ENCODE measurements at places on chromosomes 1 and 21. TPM values are rescaled to one million over a fixed set of nuclear protein-coding genes. Genes with fewer than 3 reads are reported as not detected.

The OR2L5 gene
- not detected for total RNA-seq

DNA sequence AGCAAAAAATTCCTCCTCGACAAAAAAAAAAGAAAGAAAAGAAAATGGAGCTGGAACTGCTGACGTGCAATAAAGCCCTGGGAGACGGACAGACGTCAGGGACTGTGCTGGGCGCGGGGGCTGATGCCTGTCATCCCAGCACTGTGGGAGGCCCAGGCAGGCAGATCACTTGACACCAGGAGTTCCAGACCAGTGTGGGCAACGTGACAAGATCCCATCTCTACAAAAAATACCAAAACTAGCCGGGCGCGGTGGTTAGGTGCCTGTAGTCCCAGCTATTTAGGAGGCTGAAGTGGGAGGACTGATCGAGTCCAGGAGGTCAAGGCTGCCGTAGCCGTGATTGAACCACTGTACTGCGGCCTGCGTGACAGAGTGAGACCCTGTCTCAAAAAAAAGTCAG lies 3.6 kb upstream of the ANKRD65 start:
- DNase-seq, result no peak

The VPS13D gene
- total RNA-seq, result 98.5 TPM

The TNNT2 gene
- total RNA-seq, result 1.4 TPM

DNA sequence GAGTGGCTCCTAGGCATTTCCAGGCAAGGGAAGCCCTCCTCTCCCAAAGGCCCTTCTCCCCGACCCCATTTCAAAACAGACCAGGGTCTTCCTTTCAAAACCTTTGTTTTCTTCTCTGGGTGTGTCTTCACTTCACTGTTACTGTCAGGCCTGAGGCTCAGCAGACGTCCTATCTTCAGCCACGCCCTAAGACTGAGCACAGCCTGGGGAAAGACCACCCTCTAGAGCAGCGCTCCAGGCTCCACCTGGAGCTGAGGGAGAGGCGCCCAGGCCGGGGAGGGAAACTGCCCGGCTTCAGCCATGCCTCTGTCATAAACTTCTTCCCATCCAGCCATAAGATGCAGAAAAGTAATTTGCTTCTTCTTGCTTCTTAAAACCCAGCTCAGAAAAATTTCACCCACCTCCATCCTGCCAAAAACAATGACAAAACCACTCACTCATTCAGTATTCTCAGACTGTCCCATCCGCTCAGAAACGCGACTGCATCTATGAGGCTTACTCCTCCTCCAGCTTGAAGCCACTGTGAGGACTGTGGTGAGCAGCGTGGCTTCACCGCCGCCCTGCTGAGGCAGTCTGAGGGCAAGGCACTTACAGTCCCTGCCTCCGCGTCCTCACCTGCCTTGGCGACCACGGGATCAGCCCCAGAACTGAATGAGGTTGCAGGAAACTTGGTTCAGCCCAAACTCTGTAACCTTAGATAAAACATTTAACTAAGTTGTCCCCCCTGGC lies 36.1 kb downstream of the VN1R5 start:
- DNase-seq, result no peak

GRCh38 chr1:75133750-75134646 lies at the start of gene LHX8:
TSS of gene LHX8 (plus strand) at chr1:75134388. CDS start at chr1:75136615, 2,227 bp downstream.
- no peak for DNase-seq

- no peak for DNase-seq
Observed at GRCh38 chr1:232921381-232921780, 29.0 kb upstream of the NTPCR start.

The KISS1 gene
- 1.4 TPM for total RNA-seq
